SJCRH30 (cell line): ENCODE measurements at places on chromosomes 7 and 10. TPM values are rescaled to one million over a fixed set of nuclear protein-coding genes. Genes with fewer than 3 reads are reported as not detected.

Gene OR9A2
- not detected in 2 replicates for total RNA-seq

DNA sequence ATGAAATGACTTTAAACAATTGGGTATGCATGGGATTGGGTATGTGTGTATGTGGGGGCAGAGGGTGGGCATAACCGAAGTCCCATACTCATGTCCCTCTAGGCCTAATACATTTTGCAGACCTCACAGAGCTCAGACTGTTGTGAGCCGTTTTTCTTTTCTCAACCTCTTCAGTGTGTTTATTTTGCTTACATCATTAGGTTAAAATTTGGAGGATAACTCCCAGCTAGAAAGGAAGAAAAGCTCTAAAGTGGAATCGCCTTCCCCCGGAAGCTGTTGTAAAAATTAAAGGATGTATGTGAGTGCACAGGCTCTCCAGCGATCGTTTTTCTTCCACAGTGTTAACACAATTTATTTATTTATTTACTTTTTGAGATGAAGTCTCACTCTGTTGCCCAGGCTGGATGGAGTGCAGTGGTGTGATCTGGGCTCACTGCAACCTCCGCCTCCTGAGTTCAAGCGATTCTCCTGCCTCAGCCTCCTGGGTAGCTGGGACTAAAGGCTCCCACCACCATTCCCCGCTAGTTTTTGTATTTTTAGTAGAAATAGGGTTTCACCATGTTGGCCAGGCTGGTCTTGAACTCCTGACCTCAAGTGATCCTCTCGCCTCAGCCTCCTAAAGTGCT lies 1.5 kb upstream of the H2AZ2 start:
- H3K4me1 ChIP-seq, result peaks cover 10% of the 10 kb centered on the region; the same call in 1 of the 2 replicates
- no peak for DNase-seq
- no peak overlapping the region for H3K27ac ChIP-seq
- H3K27me3 ChIP-seq, result no peaks in the 10 kb centered on the region

DNA sequence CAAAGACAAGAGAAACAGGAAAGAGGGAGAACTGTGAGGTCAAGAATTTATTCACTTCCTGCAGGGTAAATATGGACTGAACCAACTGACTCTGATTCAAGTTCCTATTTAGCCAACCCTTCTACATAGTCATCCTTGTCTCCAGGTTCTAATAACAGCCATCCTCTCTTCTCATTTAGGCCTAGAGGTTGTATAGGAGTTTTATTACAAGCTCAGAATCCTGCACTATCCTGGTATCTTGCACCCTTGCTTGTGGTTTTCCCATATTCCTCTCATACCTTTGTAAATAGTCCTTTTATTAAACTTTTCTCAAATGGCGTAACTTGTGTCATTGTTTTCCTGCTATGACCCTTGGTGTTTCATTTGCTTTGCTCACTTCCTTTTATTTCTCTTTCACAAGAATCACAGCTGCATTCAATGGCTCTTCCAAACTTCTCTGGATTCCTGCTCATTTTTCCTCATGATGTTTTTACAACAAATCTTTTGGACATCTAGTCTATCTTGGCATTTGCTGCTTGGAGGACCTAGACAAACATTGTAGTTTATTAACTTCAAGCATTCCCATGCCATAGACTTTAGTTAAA lies 12.4 kb upstream of the OR2A5 start:
- no peaks in the 10 kb centered on the region for H3K27me3 ChIP-seq
- H3K4me3 ChIP-seq, result no peak overlapping the region
- no peaks in the 10 kb centered on the region for H3K4me1 ChIP-seq
- no peak for DNase-seq
- no peak overlapping the region for H3K27ac ChIP-seq
- H3K36me3 ChIP-seq, result no peaks in the 10 kb centered on the region

GRCh38 chr7:157020514-157021070 lies 10.1 kb upstream of the MNX1 start:
- H3K4me3 ChIP-seq, result no peak overlapping the region
- peaks cover 9% of the 10 kb centered on the region for H3K4me1 ChIP-seq
- peaks cover 32% of the 10 kb centered on the region for H3K27me3 ChIP-seq
- H3K36me3 ChIP-seq, result no peaks in the 10 kb centered on the region
- DNase-seq, result no peak

DNA sequence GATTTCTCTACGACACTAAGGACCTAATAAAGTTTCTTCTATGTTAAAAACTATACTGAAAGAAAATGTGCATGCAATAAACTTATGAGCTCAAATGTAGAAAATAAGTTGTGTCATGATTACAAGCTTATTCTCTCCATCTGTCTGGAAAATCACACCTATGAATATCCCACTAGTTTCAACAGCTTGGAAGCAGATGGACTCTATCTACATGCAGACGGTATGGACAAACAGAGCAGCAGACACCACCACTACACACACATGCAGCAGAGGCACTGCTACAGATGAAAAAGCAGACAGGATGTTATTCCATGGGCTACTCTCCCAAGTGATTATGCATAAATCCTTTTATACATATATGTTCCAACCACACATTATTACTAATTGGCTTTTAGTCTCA lies 123.4 kb upstream of the TARP start:
- DNase-seq, result no peak
- H3K4me3 ChIP-seq, result no peak overlapping the region

- H3K36me3 ChIP-seq, result no peaks in the 10 kb centered on the region
- H3K27me3 ChIP-seq, result no peaks in the 10 kb centered on the region
- H3K4me3 ChIP-seq, result no peak overlapping the region
- H3K27ac ChIP-seq, result no peak overlapping the region
- no peak for DNase-seq
- H3K4me1 ChIP-seq, result no peaks in the 10 kb centered on the region
These were observed 4.5 kb upstream of the LRRC18 start for GRCh38 chr10:48944171-48944570.
